Fibroblast of gingiva (primary cell): ENCODE measurements at places on chromosomes 1 and 21.

- no peak for DNase-seq
Measured at GRCh38 chr1:228792601-228793000, 57.3 kb downstream of the RHOU start.

- peak; percentile 99 for DNase-seq
Measured at GRCh38 chr1:1763657-1764621, 14.3 kb downstream of the NADK start.

DNA sequence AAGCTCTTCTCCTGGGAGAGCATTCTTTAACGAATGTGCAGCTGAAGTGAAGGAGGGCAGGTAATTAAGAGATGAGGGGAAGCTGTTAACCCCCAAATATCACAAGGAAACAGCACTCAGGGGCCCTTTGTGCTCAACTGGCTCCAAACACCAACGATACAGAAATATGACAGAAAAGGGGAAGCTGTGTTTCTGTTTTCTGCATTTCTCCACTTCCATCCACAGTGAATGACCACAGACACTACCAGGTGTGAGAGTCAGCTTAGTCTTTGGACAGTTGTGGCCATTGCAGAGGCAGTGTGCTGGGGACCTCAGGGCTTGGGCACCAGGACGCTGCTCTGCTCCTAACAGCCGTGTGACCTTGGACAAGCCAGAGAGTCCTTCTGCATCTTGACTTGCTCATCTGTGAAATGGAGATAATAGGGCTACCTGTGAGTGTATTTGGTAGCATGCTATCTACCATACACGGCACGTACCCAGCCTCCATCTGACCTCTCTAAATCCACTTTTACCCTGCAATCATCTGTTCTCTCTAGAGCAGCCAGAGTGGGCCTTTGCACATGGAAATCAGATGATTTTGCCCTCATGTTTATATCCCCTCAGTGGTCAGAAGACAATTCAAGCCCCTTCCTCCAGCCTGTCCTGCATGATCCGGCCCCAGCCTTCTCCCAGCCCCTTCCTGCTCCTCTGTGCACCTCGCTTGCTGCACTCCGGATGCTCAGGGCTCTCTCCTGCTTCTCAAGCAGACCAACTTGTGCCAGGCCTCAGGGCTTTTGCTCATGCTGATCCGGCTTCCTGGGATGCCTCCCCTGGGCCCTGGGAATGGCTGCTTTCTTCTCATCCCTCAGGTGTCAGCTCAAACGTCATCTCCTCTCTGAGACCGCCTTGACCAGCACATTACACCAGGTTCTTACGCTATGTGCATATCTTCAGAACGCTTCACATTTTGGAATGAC is 4.7 kb upstream of the TINAGL1 start:
- DNase-seq = no peak

- DNase-seq = no peak
Measured at GRCh38 chr1:9652379-9653209, 1.1 kb downstream of the PIK3CD start.

DNA sequence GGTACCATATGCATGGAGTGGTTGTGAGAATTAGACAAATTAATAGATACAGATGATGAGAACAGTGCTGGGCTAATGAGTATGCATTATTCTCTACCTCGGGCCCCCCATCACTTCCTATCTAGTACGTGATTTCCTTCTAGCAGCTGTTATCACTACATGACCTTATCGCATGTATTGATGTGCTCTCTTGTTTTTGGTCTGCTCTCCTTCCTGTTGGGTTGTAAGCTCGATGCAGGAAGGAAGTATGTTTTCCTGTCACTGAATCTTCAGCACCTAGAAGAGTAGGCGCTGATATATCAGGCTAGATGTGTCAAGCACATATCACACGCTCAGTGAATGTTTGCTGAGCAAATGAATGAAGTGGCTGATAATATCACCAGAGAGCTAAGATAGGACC is 43.9 kb upstream of the IFNAR2 start:
- DNase-seq = no peak

DNA sequence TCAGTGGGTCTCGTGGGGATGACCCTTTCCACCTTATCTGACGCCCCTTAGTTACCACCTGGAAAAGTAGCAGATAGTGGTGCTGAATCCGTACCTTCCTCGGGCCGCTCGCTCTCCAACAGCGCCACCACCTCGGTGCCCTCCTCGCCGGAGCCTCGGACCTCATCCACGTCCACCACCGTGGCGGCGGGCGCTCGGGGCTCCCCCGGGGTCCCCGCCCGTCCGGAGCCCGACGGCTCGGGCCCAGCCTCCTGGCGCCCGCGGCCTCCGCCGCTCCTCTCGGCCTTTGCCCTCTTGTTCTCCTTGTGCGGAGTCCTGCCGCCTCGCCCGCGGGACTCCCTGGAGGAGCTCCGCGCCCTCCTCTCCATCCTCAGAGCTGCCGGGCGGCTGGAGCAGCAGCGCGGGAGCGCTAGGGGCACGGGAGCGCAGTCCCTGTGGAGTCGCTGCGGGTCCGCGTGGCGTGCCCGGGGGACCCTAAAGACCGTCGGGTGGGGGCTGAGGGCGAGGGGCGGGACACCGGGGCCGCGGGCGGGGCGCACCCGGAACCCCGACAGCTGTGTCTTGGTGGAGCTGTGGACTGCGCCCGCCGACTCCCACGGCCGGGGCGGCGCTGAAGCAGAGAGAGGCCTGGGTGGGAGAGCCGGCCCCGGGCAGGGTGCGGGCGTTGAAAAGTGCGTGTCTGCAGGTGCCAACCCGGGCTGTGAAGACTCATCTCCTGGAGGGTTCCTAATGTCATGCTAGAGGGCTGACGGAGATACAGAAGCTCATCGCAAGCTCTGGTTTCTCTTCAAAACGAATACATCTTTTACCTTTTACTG is at the start of gene NPHS2:
TSS of gene NPHS2 (minus strand) at position 452 of the 818 bp plus-strand sequence. CDS start at position 368, 84 bp downstream.
- DNase-seq = no peak

DNA sequence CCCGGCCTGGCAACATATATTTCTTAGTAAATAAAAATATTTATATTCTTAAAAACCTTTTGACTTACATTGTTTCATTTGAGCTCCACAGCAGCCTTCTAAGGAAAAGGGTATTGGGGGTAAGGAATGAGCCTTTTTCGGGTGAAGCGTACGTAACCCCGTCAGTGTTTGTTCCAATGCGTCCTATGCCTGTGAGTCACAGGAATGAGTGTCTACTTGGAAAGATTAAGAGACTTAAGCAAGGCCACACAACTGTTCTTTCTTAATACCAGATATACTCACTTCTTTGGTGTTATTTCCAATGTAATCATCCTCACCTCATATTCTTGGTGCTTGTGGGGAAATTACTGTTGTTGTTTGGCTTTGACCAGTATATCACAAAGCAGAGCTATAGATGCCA is 22.7 kb downstream of the WDTC1 start:
- no peak for DNase-seq

DNA sequence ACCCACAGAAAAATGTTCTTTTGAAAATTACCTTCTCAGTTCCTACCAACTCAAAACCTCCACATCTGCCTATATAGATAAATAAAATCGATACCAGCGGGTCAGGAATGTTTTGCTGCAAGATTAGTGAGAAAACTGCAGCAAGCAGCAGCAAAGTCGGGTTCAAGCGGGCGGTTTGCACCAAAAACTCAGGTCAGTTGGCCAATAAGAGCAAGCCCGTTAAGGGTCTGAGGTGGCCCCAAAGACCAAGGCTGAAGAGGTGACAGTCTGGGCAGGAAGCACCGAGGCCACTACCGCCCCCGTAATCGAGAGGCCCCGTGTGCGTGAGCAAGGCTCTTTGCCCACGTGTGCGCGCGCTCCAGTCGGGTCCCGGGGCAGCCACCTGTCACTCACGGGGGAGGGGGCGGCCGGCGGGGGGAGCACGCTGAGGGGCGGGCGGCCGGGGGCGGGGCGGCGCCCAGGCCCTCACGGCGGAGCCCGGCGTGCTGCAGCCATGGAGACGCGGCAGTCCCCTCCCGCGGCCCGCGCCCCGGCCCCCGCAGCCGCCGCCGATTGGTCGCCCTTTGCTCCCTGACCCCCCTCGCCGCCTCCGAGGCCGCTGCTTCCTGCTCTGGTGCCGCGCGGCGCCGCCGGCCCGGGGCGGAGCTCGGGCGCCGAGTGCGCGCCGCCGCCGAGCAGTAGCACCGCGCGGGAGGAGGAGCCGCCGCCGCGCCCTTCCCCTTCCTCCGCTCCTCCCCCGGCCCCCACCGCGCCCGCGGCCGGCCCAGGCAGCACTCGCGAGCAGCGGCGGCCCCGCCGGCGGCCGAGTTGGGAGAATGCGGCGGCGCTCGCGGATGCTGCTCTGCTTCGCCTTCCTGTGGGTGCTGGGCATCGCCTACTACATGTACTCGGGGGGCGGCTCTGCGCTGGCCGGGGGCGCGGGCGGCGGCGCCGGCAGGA is at the start of gene GALNT2:
TSS of gene GALNT2 (plus strand) at position 773 of the 939 bp plus-strand sequence. CDS start at position 816, 43 bp downstream.
- DNase-seq = peak; percentile 84
